ENCODE measurements at places on chromosomes 6 and 20. TPM values are rescaled to one million over a fixed set of nuclear protein-coding genes. Genes with fewer than 3 reads are reported as not detected.

- DNase-seq: no peak
Observed at GRCh38 chr6:161590961-161591627, 317.2 kb upstream of the AGPAT4 start.

MUCL3 gene
- under 0.01 TPM for total RNA-seq

DNA sequence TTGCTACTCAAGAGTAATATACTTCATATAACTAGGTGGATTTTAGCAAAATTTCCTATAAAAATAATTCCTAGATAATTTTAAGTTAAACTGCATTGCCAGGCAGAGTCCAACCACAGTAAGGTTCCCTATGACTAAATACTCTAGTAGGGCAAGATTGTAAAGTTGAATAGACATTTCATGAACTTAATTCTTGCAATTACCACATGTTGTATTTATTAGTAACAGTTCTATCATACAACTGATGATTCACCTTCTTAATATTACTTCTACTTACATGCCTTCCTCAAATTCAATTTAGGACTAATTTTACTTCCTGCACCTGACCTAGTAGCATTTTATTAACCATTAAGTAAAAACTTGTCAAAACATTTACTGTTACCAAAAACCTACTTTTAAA lies 266.7 kb upstream of the THEMIS start:
- no peak for DNase-seq

GRCh38 chr6:45226081-45226480 lies 102.0 kb upstream of the RUNX2 start:
- DNase-seq: no peak

DDO gene
- 0.07 TPM for total RNA-seq

DNA sequence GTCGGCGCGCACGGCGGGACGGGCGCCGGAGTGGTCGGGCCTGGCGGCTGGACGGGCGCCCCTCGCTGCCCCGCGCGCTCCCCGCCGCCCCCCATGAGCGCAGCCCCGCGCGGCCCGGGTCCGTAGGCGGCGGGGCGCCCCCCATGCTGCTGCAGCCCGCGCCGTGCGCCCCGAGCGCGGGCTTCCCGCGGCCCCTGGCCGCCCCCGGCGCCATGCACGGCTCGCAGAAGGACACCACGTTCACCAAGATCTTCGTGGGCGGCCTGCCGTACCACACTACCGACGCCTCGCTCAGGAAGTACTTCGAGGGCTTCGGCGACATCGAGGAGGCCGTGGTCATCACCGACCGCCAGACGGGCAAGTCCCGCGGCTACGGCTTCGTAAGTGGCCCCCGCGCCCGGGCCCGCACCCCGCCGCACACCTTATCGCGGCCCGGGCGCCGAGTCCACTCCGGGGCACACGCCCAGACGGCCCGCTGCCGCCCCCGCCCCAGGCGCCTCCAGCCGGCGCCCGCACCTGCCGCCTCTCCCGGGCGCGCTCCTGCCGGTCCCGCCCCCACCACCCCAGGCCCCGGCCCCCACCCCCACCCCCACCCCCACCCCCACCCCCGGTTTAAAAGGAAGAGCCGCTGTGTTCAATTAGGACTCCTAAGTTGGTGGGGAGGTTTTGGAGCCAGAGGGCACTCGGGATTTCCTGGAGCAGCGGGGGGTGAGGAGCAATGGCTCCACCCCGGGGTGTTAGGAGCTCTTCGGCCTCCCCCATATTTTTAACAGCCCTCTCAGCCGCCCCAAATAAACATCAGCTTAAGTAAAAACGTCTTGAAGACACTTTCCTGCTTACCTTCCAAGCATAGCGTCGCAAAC lies 474 bp downstream of the RBM38 start:
- DNase-seq: no peak

MUC22 gene
- 0.06 TPM for total RNA-seq

GRCh38 chr20:51002633-51003032 lies 20.3 kb downstream of the KCNG1 start:
- no peak for DNase-seq

DNA sequence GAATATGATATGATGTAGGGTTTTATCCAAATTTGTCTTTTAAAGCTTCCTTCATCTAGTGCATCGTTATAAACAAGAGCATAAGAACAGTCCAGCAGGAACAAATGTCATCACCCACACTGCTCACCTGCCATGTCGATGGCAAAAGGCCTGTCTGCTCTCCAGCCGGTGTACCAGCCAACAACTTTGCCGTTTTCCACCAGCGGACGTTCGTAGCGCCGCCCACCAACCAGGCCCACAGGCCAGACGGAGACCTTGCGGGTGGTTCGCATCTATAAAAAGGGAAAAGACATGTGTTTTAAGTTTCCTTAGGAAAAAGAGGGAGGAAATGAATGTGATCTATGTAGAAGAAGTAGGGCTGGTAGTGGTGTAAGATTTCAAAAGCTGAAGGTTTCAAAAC lies 62.9 kb downstream of the B3GAT2 start:
- no peak for DNase-seq

- DNase-seq: no peak
Observed at GRCh38 chr6:100823041-100823440, 58.1 kb downstream of the ASCC3 start.

- DNase-seq: no peak
Observed at GRCh38 chr6:7785243-7786035, 59.5 kb downstream of the BMP6 start.

GRCh38 chr6:50128420-50129005 lies 78.8 kb upstream of the DEFB112 start:
- DNase-seq: no peak

DNA sequence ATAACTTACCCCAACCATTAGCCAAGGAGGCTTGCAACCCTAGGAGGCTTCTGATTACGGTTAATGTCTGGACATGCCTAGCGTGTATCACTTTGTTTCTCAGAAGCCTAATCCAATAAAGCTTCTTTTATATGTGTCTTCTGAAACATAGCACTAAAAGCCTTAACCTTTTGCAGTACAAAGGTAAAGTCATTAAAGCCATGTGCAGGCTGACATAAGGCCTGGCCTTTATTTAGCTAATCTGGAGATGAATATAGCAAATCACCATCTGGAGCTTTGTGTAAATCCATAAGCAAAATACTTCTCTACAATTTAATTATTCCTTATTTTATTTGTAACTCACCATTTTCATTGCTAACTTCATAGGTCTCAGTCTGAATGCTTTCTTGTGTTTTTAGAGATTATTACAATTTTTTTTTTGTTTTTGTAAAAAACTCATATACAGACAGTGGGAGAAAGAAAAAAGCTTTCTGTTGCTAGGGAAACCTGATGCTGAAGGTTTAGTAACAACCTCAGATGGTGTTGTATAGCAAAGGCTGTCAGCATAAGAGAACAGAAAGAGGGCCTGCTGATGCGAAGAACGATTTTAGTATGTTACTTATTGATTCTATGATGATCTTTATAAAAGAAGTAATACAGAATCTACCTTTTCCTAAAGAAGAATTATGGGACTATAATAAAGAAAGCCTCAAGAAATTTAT lies at the start of gene EYS:
TSS of gene EYS (minus strand) at position 101 of the 701 bp plus-strand sequence. CDS start 211,816 bp downstream, outside the sequence.
- no peak for DNase-seq

CRISP2 gene
- total RNA-seq: 0.06 TPM

GRCh38 chr6:18269253-18269652 lies 4.9 kb upstream of the DEK start:
- no peak for DNase-seq

C6orf141 gene
- total RNA-seq: 11.6 TPM

GRCh38 chr20:62448038-62448437 lies 20.7 kb upstream of the RBBP8NL start:
- no peak for DNase-seq

- no peak for DNase-seq
Observed at GRCh38 chr20:38106461-38106860, 58.6 kb downstream of the TGM2 start.

DNA sequence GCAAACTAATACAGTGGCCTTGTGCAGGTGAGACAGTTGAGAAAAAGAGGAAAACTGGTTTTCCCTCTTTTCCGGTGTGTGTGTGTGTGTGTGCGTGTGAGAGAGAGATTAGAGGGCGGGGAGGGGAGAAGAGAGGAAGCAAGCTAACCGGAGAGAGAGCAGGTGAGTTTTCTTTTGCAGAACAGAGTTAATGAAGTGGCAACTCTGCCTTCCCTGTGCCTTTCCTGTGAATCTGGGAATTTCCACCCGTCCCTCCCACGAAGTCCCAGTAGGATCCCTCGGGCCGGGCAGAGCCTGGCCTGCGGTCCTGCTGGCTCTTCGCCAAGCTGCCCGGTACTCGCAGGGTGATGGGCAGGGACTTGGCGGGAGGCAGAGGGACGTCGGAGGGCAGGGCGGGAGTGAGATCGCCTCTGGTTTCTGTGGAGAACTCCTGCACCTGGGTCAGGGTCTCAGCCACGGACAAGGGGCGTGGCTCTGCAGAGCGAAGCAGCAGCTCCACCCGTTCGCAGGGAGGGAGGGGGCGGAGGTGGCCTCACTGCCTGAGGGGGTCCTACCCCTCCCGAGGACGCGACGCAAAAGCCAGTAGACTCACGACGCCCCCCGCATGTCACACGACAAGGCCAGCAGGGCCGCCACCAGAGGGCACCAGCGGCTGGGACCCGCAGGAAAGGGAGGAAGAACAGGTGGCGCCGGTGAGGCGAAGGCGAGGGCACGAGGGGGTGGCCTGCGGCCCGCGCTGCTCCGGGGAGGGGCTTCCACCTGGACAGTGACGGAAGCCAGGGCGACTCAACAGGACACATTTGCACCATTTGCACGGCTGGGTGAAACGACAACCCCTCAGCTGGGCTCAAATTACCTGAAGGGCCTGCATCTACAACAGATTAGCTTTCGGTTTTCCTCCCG lies 51.2 kb upstream of the RNF182 start:
- DNase-seq: peak; percentile 40

Measured in epithelial cell of proximal tubule (primary cell).